ENCODE measurements at places on chromosomes 11 and 22. TPM values are rescaled to one million over a fixed set of nuclear protein-coding genes. Genes with fewer than 3 reads are reported as not detected.

GRCh38 chr11:131658952-131659351 is 288.5 kb downstream of the NTM start:
- H3K4me1 ChIP-seq = no peaks in the 10 kb centered on the region
- H3K4me3 ChIP-seq = no peak overlapping the region
- no peaks in the 10 kb centered on the region for H3K36me3 ChIP-seq
- DNase-seq = no peak
- H3K27ac ChIP-seq = no peak overlapping the region
- peaks cover 4% of the 10 kb centered on the region for H3K27me3 ChIP-seq

- H3K27me3 ChIP-seq = peaks cover 23% of the 10 kb centered on the region
- no peak for DNase-seq
- no peaks in the 10 kb centered on the region for H3K36me3 ChIP-seq
- H3K4me1 ChIP-seq = peaks cover 5% of the 10 kb centered on the region
Observed at GRCh38 chr11:43937434-43938411, 4.7 kb upstream of the C11orf96 start.

The NPTXR gene
- total RNA-seq = 0.13 TPM

- H3K4me3 ChIP-seq = no peak overlapping the region
- no peak overlapping the region for H3K27ac ChIP-seq
- H3K27me3 ChIP-seq = no peaks in the 10 kb centered on the region
- no peaks in the 10 kb centered on the region for H3K4me1 ChIP-seq
- no peak for DNase-seq
Observed at GRCh38 chr11:86681483-86681756, 9.0 kb upstream of the ME3 start.

GRCh38 chr11:14454861-14455632 is 44.6 kb downstream of the COPB1 start:
- H3K4me1 ChIP-seq = peaks cover 22% of the 10 kb centered on the region
- no peaks in the 10 kb centered on the region for H3K27me3 ChIP-seq
- no peak for DNase-seq
- no peak overlapping the region for H3K27ac ChIP-seq
- no peak overlapping the region for H3K4me3 ChIP-seq

The OR10A6 gene
- total RNA-seq = not detected

DNA sequence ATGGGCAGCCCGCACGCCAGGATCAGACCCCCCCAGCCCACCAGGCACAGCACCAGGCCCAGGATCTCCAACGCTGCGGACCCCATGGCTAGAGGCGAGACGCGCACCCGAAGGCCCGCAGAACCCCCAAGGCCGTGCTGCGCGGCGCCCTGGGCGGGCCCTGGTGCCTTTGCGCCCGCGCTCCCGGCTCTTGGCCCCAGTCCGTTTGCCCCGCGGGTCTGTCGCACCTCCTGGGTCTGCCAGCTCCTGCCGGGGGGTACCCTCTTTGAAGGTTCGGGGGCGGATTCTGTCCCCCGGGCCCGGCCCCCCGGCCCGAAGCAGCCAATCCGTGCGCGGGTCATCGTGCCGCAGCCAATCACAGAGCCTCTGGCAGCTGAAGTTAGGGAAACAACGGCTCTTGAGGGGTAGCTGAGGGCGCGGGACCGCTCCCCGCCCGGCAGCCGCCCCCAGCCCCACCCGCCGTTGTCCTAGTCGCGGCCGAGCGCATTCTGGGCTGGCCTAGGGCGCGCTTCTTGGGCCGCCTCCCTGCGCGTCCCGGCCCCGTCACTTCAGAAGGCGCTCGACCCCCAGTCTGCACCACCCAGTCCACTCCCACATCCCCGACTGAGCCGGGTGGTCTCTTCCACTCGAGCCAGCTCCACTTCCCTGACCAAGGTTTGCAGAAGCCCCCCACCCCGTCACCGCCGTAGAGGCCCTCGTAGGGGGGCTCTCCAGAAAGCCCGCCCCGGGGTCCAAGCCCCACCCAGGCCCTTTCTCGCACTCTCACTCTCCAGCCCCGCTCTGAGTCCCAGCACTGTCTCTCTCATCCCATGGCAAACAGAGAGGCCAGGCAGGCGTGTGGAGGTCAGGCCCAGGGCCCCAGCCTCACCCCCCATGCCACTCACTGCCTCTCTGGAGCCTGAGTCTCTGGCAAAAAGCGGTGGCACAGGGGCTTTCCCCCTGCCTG is at the start of gene CLDN5:
TSS of gene CLDN5 (minus strand) at position 241 of the 946 bp plus-strand sequence. CDS start at position 86, 155 bp downstream.
- H3K27me3 ChIP-seq = peaks cover 27% of the 10 kb centered on the region
- no peaks in the 10 kb centered on the region for H3K36me3 ChIP-seq
- H3K4me1 ChIP-seq = peaks cover 16% of the 10 kb centered on the region
- no peak within 1 kb of the TSS for H3K27ac ChIP-seq
- peak within 1 kb of the TSS; percentile 24 for H3K4me3 ChIP-seq

The JHY gene
- total RNA-seq = 2.2 TPM

DNA sequence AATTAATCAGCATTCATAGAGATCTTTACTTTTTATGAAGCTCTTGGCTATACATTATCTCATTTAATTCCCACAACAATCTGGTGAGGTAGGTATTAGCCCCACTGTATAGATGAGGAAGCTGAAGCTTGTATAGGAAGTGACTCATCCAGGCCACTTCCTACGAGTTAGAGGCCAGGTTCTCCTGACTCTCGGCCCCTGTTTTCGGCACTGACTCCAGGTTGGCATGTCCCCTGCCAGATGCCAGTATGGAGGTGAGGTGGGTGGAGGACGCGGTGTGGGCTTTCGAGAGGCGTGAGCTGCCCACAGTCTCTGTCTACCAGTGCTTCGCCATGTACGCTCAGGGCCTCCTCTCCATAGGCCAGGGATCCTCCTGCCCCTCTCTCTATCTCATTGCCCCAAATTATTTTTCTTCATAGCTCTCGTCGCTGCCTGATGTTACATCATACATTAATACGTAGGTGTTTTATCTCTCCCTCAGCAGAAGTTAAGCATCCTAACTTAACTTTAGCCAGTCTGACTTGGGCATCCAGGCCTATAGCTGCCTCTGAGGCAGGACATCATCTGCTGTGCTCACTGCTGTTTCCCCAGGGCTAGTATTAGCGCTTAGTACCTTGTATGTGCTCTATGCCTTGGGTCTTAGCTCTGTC is 9.0 kb downstream of the DGAT2 start:
- H3K4me1 ChIP-seq = peaks cover 55% of the 10 kb centered on the region
- H3K4me3 ChIP-seq = no peak overlapping the region
- peaks cover 3% of the 10 kb centered on the region for H3K36me3 ChIP-seq

DNA sequence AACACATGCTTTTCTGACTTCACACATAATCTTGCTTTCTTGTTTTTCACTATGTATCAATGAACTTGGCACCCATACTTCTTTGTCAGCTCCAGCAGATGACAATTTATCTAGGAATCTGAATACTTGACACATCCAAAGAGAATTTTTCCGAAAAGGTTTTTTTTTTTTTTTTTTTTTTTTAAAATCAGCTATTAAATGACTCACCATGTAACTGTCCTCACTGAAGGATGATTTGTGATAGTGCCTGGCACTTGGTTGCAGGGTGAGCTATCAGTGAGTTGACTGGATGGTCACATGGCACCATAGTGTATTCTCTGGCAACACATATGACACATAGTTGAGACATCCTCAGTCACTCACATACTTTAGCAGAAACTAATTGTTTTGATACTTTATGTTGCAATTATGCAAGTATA is 133.4 kb upstream of the E2F8 start:
- H3K4me3 ChIP-seq = no peak overlapping the region
- DNase-seq = no peak
- peaks cover 21% of the 10 kb centered on the region for H3K27me3 ChIP-seq
- H3K27ac ChIP-seq = no peak overlapping the region
- H3K36me3 ChIP-seq = no peaks in the 10 kb centered on the region

DNA sequence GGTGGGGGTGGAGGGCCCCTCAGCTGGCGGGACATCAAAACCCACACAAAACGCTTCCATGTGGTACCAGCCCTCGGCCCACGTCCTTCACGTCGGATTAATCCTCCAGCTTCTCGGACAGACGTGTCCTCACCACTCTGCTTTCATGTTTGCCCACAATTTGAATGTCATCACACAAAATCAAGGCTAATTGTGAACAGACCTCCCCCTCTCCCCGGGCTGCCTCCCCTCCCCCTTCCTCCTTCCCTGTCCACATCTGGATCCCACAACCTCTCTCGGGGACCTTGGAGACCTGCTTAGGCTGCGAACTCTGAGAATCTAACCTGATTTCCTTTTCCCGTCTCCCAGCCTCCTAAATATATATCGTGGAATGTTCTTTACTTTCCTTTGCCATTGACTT is 262.9 kb downstream of the MN1 start:
- H3K27ac ChIP-seq = no peak overlapping the region
- no peaks in the 10 kb centered on the region for H3K4me1 ChIP-seq
- DNase-seq = no peak
- no peaks in the 10 kb centered on the region for H3K36me3 ChIP-seq
- no peaks in the 10 kb centered on the region for H3K27me3 ChIP-seq

DNA sequence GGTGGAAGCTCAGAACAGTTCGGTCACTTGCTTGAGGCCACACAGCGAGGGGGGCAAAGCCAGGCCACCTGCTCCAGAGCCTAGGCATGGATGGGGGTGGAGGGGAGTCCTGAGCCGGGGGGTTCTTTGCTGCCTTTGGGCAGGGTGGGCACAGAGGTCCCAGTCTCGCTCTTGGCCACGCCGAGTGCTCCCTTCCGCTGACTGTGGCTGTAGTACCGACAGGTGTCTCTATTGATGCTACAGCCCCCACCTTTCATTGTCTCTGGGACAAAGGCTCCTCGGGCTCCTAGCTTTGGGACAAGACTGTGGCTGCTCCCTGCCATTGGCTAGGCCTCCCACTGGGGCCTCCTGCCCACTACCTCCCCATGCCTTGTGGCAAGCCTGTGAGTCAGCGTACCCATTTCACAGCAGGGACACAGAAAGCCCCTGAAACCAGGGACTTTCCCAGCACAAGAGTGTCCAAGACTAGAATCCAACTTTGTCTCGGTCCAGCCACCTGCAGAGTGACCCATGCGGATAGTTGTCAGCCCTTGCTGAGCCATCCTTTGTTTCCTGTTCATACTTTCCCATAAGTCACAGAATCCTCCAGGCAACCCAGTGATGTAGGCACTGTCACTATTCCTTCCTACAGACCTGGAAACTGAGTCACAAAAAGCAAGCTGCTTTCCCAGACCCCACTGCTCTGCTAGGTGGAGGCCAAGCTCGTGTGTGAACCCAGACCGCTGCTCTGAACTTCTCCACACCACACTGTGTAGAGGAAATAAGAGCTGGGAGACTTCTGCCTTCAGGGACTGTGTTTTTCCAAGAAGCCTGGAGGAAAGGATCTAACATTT is 17.2 kb downstream of the MYEOV start:
- no peak overlapping the region for H3K27ac ChIP-seq
- no peak overlapping the region for H3K4me3 ChIP-seq
- no peaks in the 10 kb centered on the region for H3K27me3 ChIP-seq
- no peak for DNase-seq

The FGF4 gene
- not detected for total RNA-seq

DNA sequence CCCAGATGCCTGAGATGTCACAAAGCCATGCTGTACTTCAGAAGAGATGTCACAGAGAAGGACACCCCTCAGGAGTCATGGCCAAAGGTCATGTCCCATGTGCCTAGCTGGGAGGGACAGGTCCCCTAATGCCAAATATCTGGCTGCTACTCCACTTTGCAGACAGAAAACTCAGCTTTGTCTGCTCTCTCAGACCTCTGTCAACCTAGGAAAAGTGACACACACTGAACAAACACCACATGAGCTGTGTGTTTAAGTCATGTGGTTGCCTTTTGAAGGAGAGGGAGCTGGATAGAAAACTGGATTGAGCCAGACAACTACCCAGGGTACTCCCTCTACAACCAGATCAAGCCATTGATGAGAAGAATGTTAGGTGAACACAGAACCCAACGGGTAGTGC is 3.5 kb downstream of the TRIM66 start:
- no peak overlapping the region for H3K4me3 ChIP-seq
- peaks cover 29% of the 10 kb centered on the region for H3K36me3 ChIP-seq
- peaks cover 24% of the 10 kb centered on the region for H3K4me1 ChIP-seq
- no peak overlapping the region for H3K27ac ChIP-seq
- H3K27me3 ChIP-seq = no peaks in the 10 kb centered on the region
- no peak for DNase-seq

DNA sequence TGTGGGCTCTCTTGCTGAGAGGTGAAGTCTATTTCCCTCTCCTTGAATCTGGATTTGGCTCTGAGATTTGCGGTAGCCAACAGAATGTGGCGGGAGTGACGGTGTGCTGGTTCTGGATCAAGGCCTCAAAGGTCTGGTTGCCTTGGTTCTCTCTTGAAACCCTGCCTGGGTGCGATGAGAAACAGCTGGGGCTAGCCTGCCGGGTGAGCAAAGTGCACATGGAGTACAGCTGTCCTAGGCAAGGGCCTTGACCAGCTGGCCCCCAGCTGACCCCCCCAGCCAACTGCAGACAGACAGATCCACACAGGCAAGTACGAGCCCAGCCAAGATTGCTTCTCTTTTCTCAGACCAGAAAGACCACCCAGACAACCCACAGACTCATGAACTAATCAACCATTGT is 10.8 kb downstream of the SUN2 start:
- peaks cover 7% of the 10 kb centered on the region for H3K4me1 ChIP-seq
- H3K27ac ChIP-seq = peak overlapping the region; percentile 70
- DNase-seq = no peak
- no peak overlapping the region for H3K4me3 ChIP-seq

GRCh38 chr22:46453006-46453828 is 84.2 kb downstream of the CELSR1 start:
- H3K4me3 ChIP-seq = no peak overlapping the region
- H3K27ac ChIP-seq = no peak overlapping the region
- DNase-seq = no peak
- H3K36me3 ChIP-seq = no peaks in the 10 kb centered on the region
- H3K27me3 ChIP-seq = peaks cover 13% of the 10 kb centered on the region
- peaks cover 3% of the 10 kb centered on the region for H3K4me1 ChIP-seq

The ZNF214 gene
- not detected for total RNA-seq

DNA sequence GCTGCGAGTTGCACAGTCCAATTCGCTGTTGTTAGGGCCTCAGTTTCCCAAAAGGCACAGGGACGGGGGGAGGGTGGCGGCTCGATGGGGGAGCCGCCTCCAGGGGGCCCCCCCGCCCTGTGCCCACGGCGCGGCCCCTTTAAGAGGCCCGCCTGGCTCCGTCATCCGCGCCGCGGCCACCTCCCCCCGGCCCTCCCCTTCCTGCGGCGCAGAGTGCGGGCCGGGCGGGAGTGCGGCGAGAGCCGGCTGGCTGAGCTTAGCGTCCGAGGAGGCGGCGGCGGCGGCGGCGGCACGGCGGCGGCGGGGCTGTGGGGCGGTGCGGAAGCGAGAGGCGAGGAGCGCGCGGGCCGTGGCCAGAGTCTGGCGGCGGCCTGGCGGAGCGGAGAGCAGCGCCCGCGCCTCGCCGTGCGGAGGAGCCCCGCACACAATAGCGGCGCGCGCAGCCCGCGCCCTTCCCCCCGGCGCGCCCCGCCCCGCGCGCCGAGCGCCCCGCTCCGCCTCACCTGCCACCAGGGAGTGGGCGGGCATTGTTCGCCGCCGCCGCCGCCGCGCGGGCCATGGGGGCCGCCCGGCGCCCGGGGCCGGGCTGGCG is at the start of gene BCR:
TSS of gene BCR (plus strand) at position 209 of the 592 bp plus-strand sequence. CDS start 452 bp downstream, outside the sequence.
- no peaks in the 10 kb centered on the region for H3K36me3 ChIP-seq
- H3K4me1 ChIP-seq = peaks cover 61% of the 10 kb centered on the region
- no peak within 1 kb of the TSS for H3K27ac ChIP-seq
- H3K4me3 ChIP-seq = peak within 1 kb of the TSS; percentile 81
- peak; percentile 56 for DNase-seq

- no peaks in the 10 kb centered on the region for H3K4me1 ChIP-seq
- H3K27me3 ChIP-seq = no peaks in the 10 kb centered on the region
- H3K36me3 ChIP-seq = no peaks in the 10 kb centered on the region
- H3K4me3 ChIP-seq = no peak overlapping the region
- DNase-seq = no peak
Observed at GRCh38 chr11:87432022-87432421, 394.3 kb downstream of the TMEM135 start.

- DNase-seq = peak; percentile 24
- peaks cover 10% of the 10 kb centered on the region for H3K27me3 ChIP-seq
- no peak overlapping the region for H3K27ac ChIP-seq
- no peaks in the 10 kb centered on the region for H3K4me1 ChIP-seq
Observed at GRCh38 chr11:113532697-113533424, 57.7 kb upstream of the DRD2 start.

The GLB1L3 gene
- total RNA-seq = not detected

All from activated B cell treated with CpG ODN at 0.5 μM for 24 hours (primary cell).